ENCODE measurements at places on chromosomes 5 and 9.

DNA sequence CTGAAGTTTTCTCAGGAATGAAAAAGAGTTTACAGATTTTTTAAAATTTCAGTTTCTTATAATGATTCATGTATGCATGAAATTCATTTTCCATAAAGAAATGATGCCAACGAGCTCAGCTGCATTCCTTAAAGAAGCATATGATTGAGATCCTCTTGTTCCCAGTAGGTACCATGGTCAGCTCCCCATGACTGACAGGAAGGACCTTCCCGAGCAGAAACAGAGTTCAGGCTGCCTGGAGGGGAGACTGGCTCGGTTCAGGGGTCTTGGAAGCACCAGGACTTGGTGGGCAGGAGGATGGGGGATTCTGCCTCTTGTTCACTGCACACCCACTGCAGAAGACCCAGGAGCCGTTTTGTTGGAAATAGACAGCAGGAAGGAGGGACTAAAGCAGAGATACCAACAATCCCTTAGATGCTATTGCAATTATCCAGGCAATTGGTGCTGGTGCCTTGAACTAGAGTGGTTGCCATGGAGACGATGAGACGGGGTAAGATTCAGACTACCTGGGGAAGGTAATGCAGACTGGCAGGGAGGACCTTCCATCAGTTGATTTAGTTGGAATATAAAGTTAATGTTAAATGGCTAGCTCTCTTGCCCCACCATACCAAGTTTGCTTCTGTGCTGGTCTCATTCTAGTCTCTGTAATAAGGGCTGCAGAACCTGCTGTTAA, 447.8 kb downstream of the MTRR start:
- DNase-seq, result no peak

DNA sequence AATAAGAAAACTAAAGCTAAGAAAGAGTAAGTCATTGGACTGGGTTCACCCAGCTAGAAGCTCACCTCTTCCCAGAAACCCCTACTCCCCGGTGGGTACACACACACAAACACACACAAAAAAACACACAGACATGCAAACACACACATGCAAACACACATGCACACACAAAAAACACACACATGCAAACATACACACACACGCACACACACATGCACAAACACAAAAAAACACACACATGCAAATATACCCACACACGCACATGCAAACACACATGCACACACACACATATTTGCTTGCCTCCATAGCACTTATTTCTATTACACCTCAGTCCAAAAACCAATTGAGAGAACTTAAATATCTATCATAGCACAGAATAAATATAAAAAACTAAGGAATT, 26.1 kb downstream of the RETREG1 start:
- no peak for DNase-seq

GRCh38 chr5:92838253-92838652, 742.8 kb downstream of the NR2F1-AS1 start:
- no peak for DNase-seq

DNA sequence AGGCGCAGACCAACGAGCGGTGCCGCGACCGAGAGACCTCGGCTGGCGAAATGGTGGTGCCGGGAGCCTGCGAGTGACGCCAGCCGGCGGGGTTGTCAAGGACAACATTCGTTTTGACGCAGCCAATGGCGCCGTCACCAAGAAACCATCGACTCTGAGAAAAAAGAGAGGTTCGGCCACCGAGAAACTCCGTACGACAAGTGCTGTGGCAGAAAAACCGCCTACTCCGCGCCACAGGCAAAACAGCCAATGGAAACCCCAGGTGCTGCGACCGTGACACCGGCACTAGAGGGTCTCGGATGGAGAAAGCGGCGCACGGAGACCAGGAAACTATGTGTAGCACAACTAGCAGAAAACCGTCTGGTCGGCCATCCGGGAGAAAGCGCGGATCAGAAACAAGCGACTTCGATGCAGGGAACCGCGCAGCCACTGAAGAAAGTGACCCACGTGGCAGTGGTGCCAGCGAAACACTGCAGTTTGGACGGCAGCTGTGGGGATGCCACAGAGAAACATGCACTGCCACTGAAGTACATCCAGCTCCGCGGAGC, 88.8 kb downstream of the ANXA2R start:
- no peak for DNase-seq

DNA sequence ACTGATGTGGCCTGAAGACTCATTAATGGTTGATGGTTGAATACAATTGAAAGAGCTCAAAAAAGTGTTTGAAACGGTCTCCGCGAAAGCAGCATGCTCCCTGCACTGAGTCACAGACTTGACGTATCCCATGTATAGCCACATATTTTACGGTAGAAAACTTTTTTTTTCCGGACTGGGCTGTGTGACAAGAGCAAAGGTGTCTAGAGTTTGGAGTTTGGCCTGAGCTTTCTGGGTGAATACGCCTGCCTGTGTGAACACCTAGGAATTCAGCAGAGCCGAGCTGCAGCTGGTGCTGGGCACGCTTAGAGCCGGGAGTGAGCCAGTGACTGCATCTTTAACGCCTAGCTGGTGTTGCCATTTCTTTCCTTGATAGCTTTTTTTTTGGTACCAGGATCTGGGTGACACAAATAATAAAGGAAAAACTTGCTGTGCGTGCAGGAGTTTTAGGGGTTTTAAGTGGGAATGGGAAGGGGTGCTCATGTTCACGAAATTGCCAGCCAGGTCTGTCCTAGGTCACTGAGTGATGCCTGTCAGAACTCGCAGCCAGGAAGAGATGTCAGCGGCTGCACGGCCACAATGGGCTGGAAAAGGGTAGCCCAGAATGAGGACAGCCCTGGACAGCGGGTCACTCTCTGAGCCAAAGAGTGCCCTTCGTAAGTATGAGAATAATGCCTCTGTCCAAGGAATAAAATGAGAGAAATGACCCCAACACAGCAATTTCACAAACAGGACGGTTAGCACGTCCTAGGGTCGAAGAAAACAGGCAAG, 51.7 kb downstream of the PSMB7 start:
- DNase-seq, result no peak

GRCh38 chr5:34718516-34718915, 62.4 kb downstream of the RAI14 start:
- DNase-seq, result no peak

GRCh38 chr9:20744036-20744630, 60.1 kb downstream of the FOCAD start:
- no peak for DNase-seq

GRCh38 chr9:85522459-85523092, 219.2 kb downstream of the AGTPBP1 start:
- no peak for DNase-seq

All from esophagus squamous epithelium (tissue), 5 donors.